ENCODE measurements at places on chromosomes 6 and 20.

GRCh38 chr6:1044040-1044836 is 267.7 kb upstream of the FOXQ1 start:
- DNase-seq, result no peak

- DNase-seq, result no peak
Observed at GRCh38 chr20:48748556-48748955, 79.2 kb downstream of the PREX1 start.

- DNase-seq, result no peak
Observed at GRCh38 chr20:10946124-10946880, 272.5 kb upstream of the JAG1 start.

- DNase-seq, result no peak
Observed at GRCh38 chr6:81049425-81050042, 702.9 kb downstream of the TENT5A start.

- DNase-seq, result peak; percentile 8
Observed at GRCh38 chr6:149079911-149080491, 237.5 kb upstream of the TAB2 start.

- no peak for DNase-seq
Observed at GRCh38 chr6:14645221-14645620, 527.6 kb downstream of the CD83 start.

DNA sequence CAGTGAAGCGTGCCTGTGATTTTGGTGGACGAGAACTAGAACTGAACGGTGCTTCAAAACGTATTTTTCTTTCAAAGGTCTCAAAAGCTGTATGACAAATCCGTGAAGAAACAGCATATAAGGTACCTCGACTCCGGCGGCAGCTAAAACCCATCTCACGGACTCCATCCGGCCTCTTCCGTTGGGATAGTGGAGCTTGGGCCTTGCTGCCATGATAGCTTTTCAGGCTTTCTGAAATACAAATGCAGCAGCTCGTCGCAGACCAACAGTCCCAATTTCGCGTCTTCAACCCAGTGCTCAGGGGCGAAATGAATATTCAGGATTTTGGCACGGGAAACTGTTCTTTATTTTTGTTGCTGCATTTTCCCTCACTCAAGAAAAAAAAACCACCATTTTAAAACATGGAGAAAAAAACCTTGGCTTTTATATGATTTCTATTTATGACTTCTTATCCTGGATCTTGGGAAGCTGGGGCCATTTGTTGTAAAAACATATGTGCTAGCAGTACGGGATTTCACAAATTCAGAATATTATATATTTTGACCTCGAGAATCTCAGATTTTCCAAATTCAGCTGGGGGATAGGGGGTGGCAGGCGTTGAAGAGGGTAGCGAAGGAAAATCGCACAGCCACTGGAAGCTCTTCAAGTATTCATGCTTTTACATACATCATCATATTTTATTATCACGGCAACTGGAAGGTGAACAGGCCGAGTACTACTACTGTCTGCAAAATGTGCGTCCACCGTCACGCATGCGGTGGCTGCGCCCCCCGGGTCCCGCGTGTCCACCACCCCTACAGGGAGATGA is 849 bp downstream of the GSTA4 start:
- DNase-seq, result no peak

DNA sequence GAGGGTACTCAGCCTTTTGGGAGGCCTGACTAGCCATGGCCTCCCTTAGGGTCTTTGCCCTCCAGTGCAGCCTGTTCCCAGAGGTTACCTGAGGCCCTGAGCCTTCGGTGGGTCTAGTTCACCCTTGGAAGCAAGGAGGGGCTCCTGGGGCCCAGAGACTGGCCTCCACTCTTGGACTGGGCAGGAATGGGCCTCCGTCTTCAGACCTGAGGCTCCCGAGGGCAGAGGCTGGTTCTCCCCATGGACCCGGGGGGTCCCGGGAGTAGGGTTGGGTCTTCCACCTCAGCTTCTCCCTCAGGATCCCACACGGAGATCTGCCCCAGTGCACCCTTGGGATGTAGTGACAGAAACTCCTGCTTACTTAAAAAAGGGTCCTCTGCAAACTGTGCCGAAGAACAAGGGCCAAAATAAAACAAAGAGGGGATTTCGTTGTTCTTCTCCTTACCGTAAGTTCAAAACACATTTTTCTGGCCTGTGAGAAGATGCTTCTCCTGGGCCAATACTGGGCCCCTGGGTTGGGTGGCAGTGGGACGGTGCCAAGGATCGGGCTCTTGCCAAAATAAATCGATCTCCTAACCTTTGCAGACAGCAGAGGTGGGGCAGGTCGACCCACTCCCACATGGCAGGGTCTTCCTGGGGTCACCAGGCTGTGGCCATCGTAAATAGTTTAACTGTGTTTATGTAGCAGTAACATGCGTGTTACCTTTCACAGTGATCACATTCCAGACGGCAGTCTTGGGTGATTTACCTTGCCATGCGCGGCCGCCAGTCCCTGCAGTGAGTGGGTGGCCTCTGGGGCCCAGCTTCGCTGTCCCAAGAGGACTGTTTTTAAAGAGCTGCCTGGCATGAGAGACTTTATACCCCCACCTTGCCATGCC is 151.8 kb downstream of the VEGFA start:
- no peak for DNase-seq

- DNase-seq, result no peak
Observed at GRCh38 chr6:22471132-22471690, 98.2 kb upstream of the HDGFL1 start.

DNA sequence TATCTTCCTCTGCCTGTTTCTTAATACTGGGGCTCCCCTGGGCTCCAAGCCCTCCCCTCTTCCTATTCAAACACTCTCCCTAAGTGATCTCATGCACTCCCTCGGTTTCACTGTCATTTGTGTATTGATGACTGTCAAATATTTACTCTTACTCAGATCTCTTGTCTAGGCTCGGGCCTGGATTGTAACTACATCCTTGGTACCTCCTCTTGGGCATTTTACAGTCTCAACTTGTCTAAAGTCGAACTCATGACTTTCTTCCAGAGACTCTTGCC is 189.4 kb upstream of the PRDM1 start:
- no peak for DNase-seq

GRCh38 chr20:62051144-62051543 is 14.5 kb downstream of the TAF4 start:
- no peak for DNase-seq

GRCh38 chr6:75673884-75674283 is 72.2 kb downstream of the SENP6 start:
- no peak for DNase-seq

DNA sequence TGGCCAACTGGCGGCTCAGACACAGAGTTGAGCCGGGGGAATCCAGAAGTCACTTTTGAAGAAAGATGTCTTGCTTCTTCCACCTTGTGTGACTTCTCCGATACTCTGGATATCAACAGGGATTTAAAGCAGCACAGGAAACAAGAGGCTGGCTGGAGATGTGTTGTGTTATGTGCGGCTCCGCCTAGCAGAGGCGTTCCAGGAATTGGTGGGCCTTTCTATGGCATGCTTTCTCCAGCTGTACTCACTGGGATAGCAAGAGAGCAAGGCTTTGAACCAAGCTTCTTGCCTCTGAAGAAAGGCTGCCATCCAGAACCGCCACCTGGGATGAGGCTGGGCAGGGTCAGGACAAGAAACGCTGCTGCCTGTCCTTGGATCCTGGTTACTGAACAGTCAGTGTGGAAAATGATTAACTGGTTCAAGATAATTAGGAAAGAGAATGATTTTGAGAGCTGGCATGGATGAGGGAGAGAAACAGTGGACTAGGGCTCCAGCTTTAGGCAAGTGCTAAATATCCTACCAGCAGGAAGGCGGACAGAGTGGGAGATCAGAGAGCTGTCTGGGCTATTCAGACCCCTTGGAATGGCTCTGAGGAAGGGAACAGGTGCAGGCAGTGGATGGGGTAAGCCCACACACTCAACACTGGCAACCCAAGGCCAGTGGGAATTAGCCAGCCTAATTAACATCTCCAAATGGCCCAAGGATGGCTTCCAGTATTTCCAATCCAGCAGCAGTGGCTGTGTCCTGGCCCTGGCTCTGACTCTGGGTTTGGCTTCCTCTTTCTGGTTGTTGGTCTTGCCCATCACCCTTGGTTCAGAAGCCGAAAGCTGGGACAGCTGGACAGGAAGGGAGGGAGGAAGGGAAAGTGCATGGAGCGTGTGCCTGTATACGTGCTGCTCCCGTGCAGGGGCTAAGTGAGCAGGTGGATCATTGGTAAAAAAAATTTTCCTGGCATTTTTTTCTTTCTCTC is 31.9 kb downstream of the INSM1 start:
- DNase-seq, result no peak

GRCh38 chr20:52972965-52973819 is 1.0 kb downstream of the TSHZ2 start:
- DNase-seq, result no peak

GRCh38 chr6:148835920-148836441 is 89.2 kb downstream of the UST start:
- no peak for DNase-seq

DNA sequence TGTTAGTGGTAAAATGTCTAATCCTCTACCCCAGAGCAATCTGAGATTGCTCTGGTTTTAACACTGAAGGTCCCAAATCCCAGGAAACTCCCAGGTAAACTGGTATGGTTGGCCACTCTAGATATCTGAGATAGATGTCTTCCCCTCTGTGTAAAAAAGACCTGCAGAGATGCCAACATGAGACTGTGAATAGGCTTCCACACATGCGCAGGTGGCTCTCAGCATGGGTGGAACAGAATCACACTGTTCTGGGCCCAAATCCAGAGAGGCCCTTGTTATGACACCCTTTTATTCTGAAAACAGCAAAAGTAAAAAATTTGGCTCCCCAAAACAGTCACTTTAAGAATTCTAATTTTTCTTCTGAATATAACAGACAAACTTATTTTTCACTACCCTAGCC is 88.7 kb upstream of the BMP5 start:
- no peak for DNase-seq

DNA sequence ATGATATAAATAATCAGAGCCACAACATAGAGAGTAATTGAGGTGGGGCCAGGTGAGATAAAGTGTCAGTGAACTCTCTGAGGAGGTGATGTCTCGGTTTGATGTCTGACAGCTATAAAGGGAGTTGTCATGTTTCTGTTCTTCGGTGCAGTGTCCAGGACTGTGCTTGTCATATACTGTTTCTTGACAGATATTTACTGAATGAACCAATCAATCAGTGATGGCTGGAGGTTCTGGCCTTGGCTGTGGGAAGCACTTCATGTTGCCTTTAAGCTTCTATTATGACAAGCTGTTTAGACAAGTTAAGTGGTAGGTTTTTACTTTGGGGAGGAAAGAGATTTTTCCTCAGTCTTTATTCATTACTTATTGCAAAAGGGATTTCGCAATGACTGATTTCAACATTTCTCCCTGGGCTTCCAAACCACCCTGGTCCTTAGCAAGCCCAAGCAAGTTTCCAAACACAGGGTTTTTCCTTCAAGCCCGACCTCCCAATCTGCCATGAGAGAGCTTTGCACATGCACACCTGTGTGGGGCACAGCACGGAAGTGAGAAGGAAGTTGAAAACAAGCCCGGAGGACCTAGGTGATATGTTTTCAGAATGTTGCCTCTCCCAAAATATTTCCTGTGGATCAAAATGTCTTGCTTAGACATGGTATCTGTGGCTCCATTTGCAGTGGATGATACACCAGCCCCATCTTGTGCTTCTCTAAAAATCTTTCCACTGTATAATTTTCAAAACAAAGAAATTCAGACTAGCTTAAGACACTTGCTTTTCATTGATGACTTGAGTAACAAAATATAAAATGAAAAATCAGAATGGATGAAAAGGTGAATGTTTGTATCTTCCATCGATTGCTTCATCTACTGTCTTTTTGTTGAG is 567.3 kb upstream of the BTBD3 start:
- DNase-seq, result no peak

- DNase-seq, result no peak
Observed at GRCh38 chr20:51926670-51927305, 124.5 kb upstream of the SALL4 start.

- no peak for DNase-seq
Observed at GRCh38 chr20:12241065-12241464, 323.4 kb downstream of the BTBD3 start.

- no peak for DNase-seq
Observed at GRCh38 chr6:138570725-138571029, 71.4 kb upstream of the NHSL1 start.

- no peak for DNase-seq
Observed at GRCh38 chr6:147648916-147649315, 140.4 kb downstream of the SAMD5 start.

DNA sequence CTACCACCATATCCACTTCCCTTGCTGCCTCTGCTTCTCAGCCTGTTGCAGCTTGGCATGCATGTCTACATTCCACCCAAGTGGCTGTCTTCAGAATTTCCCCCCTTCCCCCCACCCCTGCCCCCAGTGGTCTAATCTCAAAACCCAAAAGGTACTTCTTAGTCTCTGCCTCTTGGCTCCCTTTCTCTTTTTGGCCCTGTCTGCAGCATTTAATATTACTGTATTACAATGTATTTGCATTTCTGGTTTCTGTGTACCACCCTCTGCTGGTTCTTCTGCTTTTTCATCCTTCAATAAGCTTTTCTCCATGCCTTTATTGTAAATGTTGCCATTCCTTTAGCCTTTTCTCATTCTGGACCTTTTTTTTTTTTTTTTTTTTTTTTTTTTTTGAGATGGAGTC is 43.0 kb downstream of the RPRD1B start:
- DNase-seq, result no peak

- DNase-seq, result no peak
Observed at GRCh38 chr6:107603006-107603370, 113.1 kb downstream of the SOBP start.

- DNase-seq, result no peak
Observed at GRCh38 chr6:47917202-47917601, 135.4 kb downstream of the OPN5 start.

GRCh38 chr20:32434434-32434833 is 76.3 kb downstream of the ASXL1 start:
- DNase-seq, result no peak

GRCh38 chr6:108706649-108707048 is 141.6 kb upstream of the ARMC2 start:
- no peak for DNase-seq

GRCh38 chr20:12305188-12305950 is 387.7 kb downstream of the BTBD3 start:
- DNase-seq, result no peak

DNA sequence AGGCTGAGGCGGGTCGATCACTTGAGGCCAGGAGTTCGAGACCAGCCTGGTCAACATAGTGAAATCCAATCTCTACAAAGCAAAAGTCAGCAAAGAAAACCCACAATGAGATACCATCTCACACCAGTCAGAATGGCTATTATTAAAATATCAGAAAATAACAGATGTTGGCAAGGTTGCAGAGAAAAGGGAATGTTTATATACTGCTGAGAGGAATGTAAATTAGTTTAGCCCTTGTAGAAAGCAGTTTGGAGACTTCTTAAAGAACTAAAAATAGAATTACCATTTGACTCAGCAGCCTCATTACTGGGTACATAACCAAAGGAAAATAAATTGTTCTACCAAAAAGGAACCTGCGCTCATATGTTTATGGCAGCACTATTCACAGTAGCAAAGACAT is 16.7 kb upstream of the GCM1 start:
- no peak for DNase-seq

All from H54 (cell line).